ENCODE measurements at places on chromosomes 11 and 22. TPM values are rescaled to one million over a fixed set of nuclear protein-coding genes. Genes with fewer than 3 reads are reported as not detected.

DNA sequence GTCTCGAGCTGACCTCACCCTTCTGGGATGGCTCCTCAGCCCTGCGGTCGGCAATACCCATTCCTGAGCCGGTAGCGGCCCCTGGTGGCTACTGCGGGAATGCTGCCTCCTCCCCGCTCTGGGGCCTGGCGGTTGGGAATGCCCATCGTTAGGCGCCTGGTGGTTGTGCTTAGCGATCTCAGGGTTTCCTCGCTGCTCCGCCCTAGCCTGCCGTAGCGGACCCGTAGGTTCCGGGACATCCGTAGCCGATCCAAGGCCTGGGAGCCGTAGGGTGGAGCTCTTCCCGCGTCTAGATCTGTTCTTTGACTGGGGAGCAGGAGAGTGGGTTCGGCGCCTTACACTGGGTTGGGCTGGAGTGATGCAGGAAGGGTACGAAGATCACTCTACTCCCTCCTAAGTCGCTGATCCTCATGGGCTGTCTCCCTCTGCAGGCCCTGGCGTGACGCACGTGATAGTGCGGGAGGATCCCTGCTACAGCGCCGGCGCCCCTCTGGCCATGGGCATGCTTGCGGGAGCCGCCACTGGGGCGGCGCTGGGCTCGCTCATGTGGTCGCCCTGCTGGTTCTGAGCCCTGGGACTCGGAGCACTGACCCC is 14.8 kb downstream of the PLEKHB1 start:
- peak overlapping the region; percentile 68 for H3K4me3 ChIP-seq
- no peak overlapping the region for H3K27ac ChIP-seq
- peaks cover 3% of the 10 kb centered on the region for H3K27me3 ChIP-seq
- H3K4me1 ChIP-seq, result no peaks in the 10 kb centered on the region
- H3K36me3 ChIP-seq, result no peaks in the 10 kb centered on the region

- H3K4me3 ChIP-seq, result no peak overlapping the region
- H3K27me3 ChIP-seq, result no peaks in the 10 kb centered on the region
- H3K4me1 ChIP-seq, result peaks cover 4% of the 10 kb centered on the region
- DNase-seq, result no peak
- H3K27ac ChIP-seq, result no peak overlapping the region
Measured at GRCh38 chr11:47971501-47971900, 8.9 kb upstream of the PTPRJ start.

DNA sequence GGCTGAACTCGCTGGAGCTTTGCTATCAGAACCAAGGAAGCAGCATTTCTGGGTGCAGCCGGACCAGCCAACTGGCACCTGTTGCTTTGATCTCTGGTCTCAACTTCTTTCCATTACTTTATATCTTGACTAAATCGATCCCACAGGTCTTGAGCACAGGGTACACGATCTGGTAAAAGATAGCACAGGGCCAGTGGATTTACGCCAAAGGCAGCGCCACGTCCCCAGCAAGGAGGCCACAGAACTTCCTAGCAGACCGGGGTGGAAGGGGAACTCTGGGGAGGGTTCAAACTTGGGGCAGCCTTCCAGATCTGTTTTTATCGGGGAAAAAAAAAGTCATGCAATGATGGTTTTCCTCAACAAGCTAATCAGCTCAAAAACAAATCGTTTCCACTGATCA is 14.0 kb downstream of the VPS37C start:
- DNase-seq, result no peak
- no peak overlapping the region for H3K4me3 ChIP-seq
- no peaks in the 10 kb centered on the region for H3K36me3 ChIP-seq
- H3K27me3 ChIP-seq, result no peaks in the 10 kb centered on the region
- H3K4me1 ChIP-seq, result no peaks in the 10 kb centered on the region

DNA sequence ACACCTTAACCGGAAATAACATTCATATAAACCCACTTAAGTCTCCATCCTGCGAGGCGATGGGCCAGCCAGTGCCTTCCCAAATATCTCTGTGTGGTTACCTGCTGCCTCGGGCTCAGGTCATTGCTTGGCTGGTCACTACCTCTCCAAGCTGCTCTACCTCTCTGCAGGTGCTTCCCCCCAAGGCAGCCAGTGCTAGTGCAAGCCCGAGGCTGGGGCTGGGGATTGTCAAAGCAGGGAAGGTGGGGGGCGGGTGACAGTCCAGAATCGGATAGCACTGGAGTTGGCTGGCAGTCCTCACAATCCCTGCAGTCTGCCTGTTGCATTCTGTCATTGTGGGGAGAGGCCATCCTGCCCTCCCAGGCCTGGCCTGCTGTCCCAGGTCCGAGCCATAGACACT is 11.1 kb downstream of the MCHR1 start:
- no peak overlapping the region for H3K27ac ChIP-seq
- DNase-seq, result peak; percentile 70
- no peaks in the 10 kb centered on the region for H3K36me3 ChIP-seq
- no peak overlapping the region for H3K4me3 ChIP-seq

- peaks cover 3% of the 10 kb centered on the region for H3K4me1 ChIP-seq
Measured at GRCh38 chr11:134429106-134429505, 17.1 kb upstream of the B3GAT1 start.

GRCh38 chr11:27390318-27391295 is 27.6 kb upstream of the CCDC34 start:
- no peak for DNase-seq
- no peak overlapping the region for H3K4me3 ChIP-seq
- H3K36me3 ChIP-seq, result peaks cover 8% of the 10 kb centered on the region
- peaks cover 6% of the 10 kb centered on the region for H3K4me1 ChIP-seq
- no peaks in the 10 kb centered on the region for H3K27me3 ChIP-seq

DNA sequence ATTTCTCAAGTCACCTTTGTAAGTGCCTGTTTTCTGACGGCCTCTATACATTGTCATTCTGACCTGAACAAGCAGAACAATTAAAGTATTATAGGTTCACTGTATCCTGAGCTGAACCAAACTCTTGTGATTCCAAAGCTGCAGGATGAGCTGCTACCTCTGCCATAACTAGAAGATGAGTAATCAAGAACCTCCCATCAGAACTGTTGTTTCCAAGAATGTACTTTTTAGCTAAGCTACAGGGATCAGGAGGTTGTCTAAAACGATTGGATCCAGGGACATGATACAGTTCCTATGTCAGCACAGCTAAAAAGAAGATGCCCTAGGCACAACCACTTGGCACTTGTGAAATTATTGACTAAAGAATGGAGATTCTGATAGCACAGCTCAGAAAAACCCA is 288.4 kb upstream of the CCDC90B start:
- no peaks in the 10 kb centered on the region for H3K36me3 ChIP-seq
- no peaks in the 10 kb centered on the region for H3K27me3 ChIP-seq

DNA sequence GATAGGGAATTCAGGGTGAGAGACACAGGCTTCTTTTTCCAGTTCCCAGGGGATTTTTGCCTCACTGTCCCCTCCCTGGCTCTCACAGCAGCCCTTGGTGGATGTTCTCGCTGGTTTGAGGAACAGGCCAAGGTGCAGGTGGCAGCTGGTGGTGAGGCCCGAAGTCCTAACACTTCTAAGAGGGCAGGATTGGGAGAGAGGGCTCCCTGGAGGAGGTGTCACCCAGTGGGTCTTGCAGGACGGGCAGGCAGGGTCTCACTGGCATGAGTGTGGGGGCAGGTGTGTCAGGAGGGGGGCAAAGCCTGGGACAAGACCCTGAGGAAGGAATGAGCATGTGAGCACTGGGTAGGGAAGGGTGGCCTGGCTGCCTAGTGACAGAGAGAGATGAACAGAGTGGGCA is 9.2 kb downstream of the ADORA2A start:
- no peak overlapping the region for H3K27ac ChIP-seq
- H3K27me3 ChIP-seq, result no peaks in the 10 kb centered on the region

- no peak overlapping the region for H3K27ac ChIP-seq
- no peaks in the 10 kb centered on the region for H3K27me3 ChIP-seq
- DNase-seq, result no peak
- H3K36me3 ChIP-seq, result peaks cover 60% of the 10 kb centered on the region
Measured at GRCh38 chr11:67283481-67283963, 5.6 kb upstream of the ANKRD13D start.

- no peak overlapping the region for H3K4me3 ChIP-seq
- no peaks in the 10 kb centered on the region for H3K27me3 ChIP-seq
- no peak overlapping the region for H3K27ac ChIP-seq
- DNase-seq, result no peak
Measured at GRCh38 chr11:102830001-102830727, 13.2 kb downstream of the MMP3 start.

GRCh38 chr11:6569706-6570105 is 33.7 kb downstream of the RRP8 start:
- no peak for DNase-seq
- H3K4me1 ChIP-seq, result peaks cover 4% of the 10 kb centered on the region
- no peaks in the 10 kb centered on the region for H3K36me3 ChIP-seq
- no peaks in the 10 kb centered on the region for H3K27me3 ChIP-seq

DNA sequence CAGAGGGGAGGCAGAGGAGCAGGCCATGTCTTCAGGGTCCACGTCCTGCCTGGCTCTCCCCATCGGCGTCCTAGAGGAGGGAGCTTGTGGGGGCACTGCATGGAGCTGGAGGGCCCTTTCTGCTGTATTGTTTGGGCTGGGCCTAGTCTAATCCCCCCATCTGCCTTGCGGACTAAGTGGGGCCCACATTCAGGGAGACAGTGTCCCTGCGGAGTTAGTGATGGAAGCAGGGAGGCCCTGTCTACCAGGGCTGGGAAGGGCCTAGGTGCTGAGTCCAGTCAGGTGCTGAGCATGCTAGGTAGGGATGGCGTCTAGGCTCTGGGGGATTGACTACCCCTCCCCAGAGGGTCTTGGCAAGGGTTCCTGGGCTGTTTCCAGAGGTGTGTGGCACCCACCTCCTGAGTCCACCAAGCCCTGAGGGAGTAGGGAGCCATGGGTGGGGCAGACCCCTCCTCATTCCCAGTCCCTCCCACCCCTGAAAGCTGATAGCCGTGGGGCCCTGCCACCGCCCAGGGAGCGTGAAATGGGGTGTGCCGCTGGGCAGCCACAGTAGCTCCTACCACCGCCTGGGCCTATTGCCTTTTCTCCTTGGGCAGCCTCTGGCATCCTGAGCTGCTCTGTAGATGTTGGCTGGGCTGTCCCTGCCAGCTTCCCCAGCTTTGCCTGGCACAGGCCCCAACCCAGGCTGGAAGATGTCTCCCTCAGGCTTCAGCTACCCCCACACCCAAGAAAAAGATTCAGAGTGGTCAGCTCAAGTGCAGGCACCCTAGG is 1.9 kb upstream of the POLD4 start:
- DNase-seq, result no peak
- no peaks in the 10 kb centered on the region for H3K36me3 ChIP-seq
- no peak overlapping the region for H3K27ac ChIP-seq

- H3K36me3 ChIP-seq, result no peaks in the 10 kb centered on the region
- no peaks in the 10 kb centered on the region for H3K4me1 ChIP-seq
- no peak overlapping the region for H3K27ac ChIP-seq
- peak; percentile 17 for DNase-seq
Measured at GRCh38 chr11:73236205-73236765, 18.2 kb downstream of the P2RY2 start.

DNA sequence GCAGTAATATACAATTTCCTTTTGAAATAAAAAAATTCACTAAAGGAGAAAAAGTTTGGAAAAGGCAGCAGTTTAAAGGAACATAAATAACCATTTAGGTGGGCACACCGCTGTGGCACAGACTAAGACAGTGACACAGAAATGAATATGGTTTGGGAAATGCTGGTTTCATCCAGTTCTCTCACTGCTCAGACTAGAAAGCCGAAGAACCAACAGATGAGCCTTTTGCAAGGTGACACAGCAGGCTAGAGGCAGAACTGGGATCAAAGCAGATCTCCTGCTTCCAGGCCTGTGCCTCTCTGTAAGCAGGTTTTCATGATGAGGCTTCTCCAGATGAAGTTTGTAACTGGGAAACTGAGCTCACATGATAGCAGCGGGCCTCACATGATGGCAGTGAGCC is 380.0 kb upstream of the NARS2 start:
- DNase-seq, result no peak
- no peaks in the 10 kb centered on the region for H3K36me3 ChIP-seq
- H3K27ac ChIP-seq, result no peak overlapping the region
- no peaks in the 10 kb centered on the region for H3K27me3 ChIP-seq

DNA sequence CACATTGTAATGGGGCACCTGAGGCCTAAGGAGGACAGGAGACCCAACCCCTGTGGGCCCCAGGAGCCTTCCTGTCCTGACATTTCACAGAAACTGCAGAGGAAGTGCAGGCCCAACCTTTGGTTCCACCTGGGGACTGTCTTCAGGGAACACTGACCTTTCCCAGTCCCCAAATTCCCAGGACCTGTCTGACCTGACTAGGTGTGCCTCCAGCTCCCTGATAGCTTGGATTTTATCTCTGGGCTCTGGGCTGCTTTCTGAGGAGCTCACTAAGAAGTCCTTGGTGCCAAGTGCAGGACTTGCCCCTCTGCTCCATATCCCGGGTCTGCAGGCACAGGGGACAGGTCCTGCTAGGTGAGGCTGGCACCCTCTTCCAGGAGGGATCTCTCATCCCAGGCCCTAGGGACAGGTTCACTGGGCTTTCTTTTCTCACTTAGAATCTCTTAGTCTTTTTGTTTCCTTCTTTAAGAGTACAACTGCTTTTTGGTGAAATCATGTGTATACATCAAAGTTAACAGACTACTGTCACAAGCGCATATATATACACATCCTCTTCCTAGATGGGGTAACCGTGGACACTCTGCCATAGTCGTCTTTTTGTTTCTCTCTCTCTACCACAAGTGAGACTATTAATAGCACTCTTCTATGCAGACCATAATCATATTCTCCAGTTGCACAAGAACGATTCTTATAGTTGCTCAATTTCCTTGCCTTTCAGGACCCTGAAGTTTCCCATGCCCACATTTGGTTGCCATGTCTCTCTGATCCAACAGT is 72.0 kb upstream of the IGLL5 start:
- H3K27ac ChIP-seq, result no peak overlapping the region
- H3K4me1 ChIP-seq, result no peaks in the 10 kb centered on the region
- peaks cover 6% of the 10 kb centered on the region for H3K27me3 ChIP-seq
- H3K4me3 ChIP-seq, result no peak overlapping the region
- no peaks in the 10 kb centered on the region for H3K36me3 ChIP-seq

DNA sequence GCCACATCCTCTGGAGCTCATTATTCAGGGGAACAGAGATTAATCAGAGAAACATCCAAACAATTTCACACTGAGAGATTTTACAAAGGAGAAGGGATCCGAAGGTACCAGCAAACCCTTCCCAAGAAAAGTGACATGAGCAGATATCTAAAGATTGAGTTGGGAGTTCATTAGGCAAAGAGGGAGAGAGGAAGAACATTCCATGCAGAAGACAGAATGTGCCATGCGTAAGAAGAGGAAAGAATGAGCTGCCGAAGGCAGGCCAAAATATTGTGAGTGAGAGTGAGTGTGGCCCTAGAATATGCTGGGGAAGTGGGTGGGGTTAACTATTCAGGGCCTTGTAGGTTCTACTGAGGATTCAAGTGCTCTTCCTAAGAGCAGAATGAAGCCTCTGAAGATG is 50.0 kb upstream of the LYVE1 start:
- H3K36me3 ChIP-seq, result no peaks in the 10 kb centered on the region
- no peaks in the 10 kb centered on the region for H3K27me3 ChIP-seq
- H3K4me3 ChIP-seq, result no peak overlapping the region

CRACR2B gene
- 29.0 TPM for total RNA-seq

OR51B2 gene
- total RNA-seq, result not detected

OR4A16 gene
- total RNA-seq, result not detected

ARVCF gene
- total RNA-seq, result 40.7 TPM
